ENCODE measurements at places on chromosomes 6 and 20.
A peak's percentile ranks its signal among the peaks of the same experiment; 100 is the strongest.

DNA sequence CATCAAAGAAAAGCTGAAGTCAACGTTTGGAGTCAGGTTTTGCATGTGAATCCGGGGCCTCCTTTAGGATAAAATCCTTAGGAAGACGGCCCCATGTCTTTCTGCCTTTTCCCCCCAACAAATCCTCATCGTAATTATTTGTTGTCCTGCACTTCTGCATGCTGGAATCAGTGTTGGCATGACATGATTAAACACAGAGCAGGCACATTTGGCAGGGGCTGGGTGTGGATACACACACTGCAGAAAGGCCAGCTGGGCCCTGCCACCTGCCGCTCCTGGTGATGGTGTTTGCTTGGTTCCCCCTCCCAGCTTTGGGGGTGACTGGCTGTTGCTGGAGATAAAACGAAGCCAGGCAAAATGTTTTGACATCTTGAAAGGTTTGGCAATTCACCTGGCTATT lies 46.3 kb upstream of the FOXA2 start:
- no peak for DNase-seq

DNA sequence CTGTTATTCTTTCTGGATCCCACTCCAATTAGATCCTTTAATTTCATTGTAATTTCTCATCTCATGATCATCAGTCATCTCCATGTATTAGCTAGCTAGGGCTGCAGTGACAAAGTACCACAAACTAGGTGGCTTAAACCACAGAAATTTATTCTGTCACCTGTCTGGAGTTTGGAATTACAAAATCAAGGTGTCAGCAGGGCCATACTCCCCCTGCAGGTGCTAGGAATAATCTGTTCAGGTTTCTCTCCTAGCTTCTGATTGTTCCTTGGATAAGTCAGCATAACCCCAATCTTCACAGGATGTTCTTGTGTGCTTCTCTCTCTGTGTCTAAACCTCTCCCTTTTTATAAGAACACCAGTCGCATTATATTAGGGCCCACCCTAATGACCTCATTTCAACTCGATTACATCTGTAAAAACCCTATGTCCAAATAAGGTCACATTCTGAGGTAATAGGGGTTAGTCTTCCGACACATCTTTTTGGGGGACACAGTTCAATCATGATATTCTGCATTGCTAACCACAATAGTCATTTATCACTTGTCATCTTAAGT lies 40.5 kb downstream of the BEND6 start:
- peak; percentile 19 for DNase-seq

DNA sequence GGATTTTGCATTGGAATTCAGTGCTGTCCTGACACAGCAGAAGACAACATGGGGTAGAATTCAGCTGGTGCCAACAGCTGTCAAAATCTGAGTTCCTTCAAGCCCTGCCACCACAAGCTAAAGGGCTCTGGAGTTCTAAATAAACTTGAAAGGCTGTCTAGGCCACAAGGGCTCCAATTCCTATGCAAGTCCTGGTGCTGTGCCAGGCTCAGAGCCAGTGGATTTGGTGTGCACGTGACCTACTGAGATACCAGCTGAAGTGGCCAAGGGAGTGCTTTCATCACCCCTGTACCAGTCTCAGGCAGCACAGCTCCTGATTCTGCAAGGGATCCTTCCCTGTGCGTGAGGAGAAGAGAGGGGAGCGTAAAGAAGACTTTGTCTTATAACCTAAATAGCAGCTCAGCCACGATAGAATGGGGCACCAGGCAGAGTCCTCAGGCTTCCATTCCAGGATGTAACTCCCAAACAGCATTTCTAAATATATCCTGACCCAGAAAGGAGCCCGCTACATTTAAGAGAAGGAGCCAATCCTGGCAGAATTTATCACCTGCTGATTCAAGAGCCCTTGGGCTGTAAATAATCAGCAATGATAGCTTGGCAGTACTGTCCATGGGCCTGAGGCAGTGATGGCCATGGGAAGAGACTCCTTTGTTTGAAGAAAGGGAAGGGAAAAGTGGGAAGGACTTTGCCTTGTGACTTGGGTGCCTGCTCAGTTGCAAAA lies 881.2 kb upstream of the EPHA7 start:
- DNase-seq, result no peak

DNA sequence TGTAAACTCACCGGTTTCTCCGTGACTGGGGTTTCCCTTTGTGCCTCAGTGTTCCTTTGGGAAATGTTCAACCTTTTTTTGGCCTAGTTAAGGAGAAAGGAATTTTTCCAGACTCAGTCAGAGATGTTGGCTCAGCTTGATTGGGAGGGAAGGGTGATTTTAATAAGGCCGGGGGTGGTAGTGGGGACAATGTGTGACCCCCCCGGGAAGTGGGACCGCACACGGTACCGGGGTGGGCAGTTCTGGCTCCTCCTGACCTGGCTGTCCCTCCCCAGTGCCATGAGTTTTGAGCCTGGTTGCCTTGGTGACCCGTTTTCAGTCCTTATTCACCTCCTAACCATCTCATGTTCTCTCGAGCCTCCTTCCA lies 132.7 kb downstream of the SNX5 start:
- no peak for DNase-seq

- no peak for DNase-seq
Observed at GRCh38 chr20:43554369-43554768, 4.5 kb upstream of the SGK2 start.

Measured in HCT116 (cell line).